ENCODE measurements at places on chromosomes 12 and 14. TPM values are rescaled to one million over a fixed set of nuclear protein-coding genes. Genes with fewer than 3 reads are reported as not detected.

The TRPV4 gene
- total RNA-seq: 2.6 TPM

The IFI27 gene
- total RNA-seq: 16.4 TPM

The TMEM132D gene
- not detected for total RNA-seq

The RERGL gene
- not detected for total RNA-seq

The TCL1B gene
- not detected for total RNA-seq

The GZMH gene
- not detected for total RNA-seq

Measured in smooth muscle cell of bladder (primary cell).